ENCODE measurements at places on chromosomes 7 and 10.
A peak's percentile ranks its signal among the peaks of the same experiment; 100 is the strongest.

- no peak for DNase-seq
These were observed 776.7 kb downstream of the NXPH1 start for GRCh38 chr7:9210114-9210513.

DNA sequence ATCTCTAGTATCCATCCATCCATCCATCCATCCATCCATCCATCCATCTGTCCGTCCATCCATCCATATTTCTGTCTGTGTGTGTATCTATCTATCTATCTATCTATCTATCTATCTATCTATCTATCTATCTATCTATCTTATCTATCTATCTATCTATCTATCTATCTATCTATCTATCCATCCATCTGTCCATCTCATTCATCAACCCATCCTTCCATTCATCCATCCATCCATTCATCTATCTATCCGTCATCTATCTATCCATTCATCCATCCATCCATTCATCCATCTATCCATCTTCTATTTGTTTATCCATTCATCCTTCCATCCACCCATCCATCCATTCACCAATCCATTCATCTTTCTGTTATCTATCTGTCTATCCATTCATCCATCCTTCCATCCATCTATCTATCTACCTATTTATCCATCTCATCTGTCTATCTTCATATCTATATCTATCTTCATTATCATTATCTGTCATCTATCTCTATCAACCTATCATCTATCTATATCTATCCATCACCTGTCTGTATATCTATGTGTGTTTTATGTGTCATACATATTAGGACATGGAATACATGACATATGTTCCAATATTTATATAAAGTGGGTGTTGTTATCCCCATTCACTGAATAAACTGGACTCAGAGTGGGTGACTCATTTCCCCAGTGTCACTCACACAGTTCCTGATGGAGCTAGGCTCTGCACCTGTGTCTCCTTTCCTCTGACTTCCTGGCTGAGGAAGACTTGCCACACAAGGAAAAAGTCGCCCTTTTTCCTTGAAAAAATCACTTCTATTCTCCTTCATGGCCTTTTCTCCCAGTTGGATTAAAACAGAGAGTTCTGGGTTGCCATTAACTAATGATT lies 200.1 kb downstream of the CCDC3 start:
- DNase-seq: no peak

- DNase-seq: no peak
These were observed 104.7 kb upstream of the EEPD1 start for GRCh38 chr7:36048141-36048901.

DNA sequence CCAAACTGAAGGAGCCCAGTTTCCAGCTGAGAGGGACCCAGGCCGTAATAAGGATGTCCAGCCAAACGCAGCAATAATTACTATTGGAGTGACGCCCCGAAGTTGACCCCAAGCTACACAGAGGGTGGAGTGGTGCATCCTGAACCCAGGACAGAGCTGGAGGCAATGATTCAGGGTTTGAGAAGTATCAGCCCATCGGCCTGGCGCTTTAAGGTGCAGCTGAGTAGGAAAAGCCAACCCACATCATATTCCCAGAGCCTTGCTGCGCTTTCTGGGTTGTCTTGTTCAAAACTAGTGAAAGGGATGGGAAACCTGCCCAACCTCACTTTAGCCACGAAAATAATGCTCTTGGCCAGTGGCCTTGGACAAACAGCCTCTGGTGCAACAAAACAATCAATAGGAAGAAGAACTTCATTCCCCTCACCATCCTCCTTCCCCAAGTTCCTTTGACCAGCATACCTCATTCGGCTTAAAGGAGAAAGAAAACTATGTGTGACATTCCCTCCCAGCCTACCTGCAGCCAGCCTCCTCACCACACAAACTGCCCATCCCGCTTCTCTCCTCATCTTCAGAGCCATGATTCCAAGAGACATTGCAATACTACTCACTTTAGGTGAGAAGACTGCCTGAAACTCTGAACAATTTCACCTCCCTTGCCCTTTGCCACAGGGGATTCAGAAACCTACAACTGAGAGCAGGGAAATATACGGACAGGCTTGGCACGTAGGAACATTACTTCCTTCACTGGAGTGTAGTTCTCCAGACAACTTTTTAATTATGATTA lies 217.2 kb upstream of the MKLN1 start:
- no peak for DNase-seq

DNA sequence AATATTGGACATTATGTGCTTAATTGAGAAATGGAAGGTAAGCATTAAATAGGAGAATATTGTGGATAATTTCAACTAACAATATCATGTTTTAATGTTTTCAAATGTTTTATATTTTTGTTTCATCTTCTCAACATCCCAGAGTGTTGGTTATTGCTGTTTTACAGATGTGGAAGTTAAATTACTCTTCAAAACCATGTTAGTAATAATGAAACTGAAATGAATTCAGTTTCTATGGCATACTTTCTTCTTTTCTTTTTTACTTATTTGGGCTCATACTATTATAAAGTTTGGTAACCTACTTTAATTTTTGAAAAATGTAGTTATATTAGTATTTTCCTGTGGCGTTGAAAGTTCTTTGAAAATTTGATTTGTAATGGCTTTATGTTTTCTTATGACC lies 4.2 kb downstream of the GLRX3 start:
- DNase-seq: no peak

GRCh38 chr10:48442809-48443177 lies 136.3 kb downstream of the MAPK8 start:
- DNase-seq: no peak

- DNase-seq: no peak
These were observed 10.5 kb upstream of the PPIF start for GRCh38 chr10:79336739-79337138.

GRCh38 chr7:1814089-1814811 lies 144.2 kb downstream of the ELFN1 start:
- DNase-seq: no peak

DNA sequence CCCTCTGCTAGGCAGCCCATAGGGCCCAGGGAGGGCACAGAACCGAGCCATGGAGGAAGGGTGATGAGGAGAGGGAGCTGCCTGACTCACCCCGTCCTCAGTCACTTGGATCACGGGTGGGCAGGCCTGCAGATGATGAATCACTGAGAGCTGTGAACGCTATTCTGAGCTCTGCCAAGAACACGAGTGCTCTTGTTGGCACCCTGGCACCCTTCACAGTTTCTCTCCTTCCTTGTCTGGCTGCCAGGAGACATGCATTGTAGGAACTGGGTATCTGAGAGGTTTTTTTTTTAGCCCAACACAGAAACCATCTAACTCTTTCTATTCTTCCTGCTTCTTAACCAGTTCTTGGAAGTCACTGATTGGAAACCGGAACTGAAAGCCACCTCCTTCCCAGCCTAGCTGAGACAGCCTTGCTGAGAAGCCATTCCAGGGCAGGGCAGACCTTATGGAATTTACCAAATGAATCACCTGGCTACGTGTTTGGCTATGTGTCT lies 82.1 kb downstream of the SLC37A3 start:
- peak; percentile 27 for DNase-seq

DNA sequence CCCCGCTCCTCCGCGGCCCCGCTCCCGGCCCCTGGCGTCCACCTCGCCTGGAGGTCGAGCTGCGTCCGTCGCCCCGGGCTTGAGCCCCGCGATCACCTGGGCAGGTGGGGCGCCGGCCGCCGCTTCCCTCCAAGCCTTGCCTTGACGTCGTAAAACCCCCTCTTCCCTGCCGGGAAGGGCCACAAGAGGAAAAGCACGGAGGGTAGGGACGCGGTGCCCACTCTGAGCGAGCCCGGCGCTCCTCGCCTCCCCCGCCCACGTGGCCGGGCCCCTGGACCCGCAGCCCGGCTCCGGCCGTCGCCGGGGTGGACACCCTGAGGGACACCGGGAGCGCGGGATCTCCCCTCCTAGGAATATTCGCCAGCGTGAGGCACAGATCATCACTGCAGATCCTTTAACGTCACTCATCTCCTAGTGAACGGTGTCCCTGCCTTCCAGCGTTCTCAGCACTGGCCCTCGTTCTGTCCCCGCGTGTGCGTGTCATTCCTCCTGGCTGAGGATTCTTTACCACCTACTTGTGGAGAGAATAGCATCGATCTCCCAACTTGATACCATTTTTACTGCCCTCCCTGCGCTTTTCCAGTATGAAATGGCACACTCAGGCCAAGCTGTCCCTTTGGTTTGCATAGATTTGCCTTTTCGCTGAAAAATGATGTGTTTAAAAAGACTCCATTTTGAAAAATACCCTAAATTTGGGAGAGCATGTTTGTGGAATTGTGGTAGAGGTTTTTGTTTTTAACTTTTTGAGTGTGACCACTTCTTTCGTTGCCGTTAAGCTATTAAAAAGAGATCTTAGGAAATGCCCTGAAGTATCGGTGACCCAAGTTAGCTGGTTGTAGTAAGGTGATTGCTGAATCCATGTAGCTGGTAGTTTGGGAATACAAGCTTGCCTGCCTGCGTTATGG lies 649 bp downstream of the ACTR3B start:
- peak; percentile 11 for DNase-seq

- DNase-seq: no peak
These were observed 18.5 kb downstream of the DIP2C start for GRCh38 chr10:670990-671389.

GRCh38 chr10:129978322-129978721 lies 14.2 kb upstream of the EBF3 start:
- DNase-seq: no peak

GRCh38 chr10:76324283-76324682 lies 892.9 kb downstream of the LRMDA start:
- DNase-seq: no peak

DNA sequence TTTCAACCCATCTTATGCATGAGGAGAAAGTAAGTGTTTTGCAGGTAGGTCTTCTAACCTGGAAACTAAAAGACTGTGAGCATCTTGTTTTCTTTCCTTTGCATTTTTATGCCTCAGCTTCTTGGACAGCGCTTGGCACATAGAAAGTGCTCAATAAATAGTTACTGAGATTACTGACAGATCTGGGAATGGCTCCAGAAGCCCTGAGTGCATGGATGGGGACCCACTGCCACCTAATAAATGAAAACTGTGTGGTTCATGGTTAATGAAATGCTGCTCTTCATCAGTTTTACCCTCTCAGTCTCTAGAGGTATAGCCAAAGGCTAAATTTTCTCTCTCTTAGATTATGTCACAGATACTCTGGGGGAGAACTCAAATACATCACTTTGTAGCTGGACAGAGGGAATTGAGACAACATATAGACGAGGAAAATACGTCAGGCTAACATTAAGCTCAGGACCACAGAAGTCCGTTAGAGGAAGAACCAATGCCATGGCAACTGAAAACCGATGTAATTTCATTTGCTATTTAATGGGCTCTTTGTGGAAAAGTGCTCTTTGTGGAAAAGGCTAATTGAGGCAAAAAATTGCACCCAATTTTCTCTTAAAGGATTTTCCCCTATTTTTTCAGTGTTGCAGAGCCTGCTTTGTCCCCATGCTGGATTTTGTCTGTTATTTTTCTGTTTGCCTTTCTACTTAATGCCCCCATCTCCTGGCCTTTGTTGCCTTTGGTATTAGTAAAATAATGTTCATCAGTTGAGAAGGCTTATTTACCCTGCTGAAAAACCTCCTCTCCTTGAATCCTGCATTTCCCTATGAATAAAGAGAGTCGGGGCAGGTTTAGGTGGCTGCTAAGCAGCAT lies 17.8 kb downstream of the ASB4 start:
- DNase-seq: no peak

- peak; percentile 6 for DNase-seq
These were observed 40.6 kb downstream of the MGAM2 start for GRCh38 chr7:142152076-142152475.

GRCh38 chr7:135386181-135386580 lies 123.7 kb downstream of the CNOT4 start:
- no peak for DNase-seq

- no peak for DNase-seq
These were observed 131.3 kb upstream of the FAM20C start for GRCh38 chr7:61111-61510.

DNA sequence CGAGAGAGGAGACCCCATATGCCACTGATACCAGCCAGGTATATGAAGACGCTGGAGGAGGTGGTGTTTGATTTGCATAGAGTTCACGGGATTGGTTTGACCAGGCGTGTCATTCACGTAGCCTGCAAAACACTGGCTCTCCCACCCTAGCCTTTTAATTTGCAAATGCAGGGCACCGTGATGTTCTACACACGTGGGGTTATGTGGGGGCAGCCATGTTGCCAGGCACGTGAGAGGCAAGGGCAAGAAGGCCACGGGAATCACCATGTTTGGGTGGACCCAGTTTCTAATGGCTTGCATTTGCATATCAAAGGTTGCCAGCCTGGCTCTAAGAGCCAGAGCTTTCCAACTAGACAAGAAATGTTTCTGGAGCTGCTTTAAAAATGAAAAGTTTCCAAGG lies 117.2 kb upstream of the LYZL1 start:
- no peak for DNase-seq

DNA sequence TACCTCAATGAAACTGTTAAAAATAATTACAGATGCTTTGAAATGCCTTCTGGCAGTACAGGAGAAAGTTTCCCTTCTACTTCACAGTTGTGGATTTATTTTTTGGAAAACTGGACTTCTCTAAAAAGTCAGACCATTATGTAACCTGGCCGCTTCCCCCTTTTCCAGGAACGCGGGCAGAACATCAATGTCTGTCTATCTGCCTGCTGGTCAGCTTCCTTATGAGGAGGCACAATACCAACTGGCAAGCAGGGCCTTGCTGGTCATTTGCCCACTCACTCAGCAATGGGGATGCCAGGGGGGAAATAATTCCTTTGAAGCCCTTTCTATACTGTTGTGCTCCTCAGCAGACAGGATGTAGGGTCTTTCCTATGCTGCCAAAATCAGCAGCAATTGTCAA lies 22.5 kb upstream of the ADRB1 start:
- DNase-seq: no peak

- no peak for DNase-seq
These were observed 8.8 kb upstream of the ZMIZ1 start for GRCh38 chr10:79059859-79060379.

GRCh38 chr7:19016140-19016539 lies 101.3 kb downstream of the TWIST1 start:
- DNase-seq: no peak

DNA sequence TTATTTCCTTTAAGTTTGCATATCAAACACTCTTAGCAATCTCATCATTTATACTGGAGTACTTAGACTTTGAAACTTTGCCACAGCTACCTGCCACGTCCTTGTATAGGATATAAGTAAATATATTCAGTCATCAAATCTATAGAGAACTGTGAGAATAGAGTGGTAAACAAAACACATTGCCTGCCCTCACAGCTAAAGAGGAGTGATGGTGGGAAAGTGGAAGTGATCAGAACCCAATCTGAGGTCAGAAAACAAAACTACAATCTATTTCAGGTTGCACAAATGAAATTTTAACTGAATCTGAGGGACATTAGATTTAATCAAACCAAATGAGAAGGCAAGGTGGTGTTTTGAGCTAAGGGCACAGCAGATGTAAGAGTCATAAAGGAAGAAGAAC lies 74.8 kb downstream of the ZEB1 start:
- DNase-seq: no peak
